Stimulated activated naive CD4-positive, alpha-beta T cell (primary cell): ENCODE measurements at places on chromosomes 7 and 10.

DNA sequence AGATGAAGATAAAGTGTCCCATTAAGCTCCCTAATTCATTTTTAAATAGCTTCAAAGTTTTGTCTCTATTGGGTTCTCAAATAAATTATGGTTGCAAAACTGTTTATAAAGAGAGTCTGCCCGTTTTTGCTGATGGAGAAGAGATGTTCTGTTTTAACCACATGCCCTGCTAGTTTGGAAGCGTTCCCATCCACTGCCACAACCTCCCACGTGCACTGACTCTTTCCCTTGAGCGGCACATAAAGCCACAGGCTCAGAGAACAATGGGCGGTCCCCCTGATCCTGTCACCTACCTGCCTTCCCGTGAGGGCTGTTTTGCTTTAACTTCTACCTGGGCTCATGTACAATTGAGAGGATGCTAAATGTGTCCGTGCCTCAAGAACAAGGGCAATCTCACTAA, 65.5 kb downstream of the CPVL start:
- no peak for DNase-seq

DNA sequence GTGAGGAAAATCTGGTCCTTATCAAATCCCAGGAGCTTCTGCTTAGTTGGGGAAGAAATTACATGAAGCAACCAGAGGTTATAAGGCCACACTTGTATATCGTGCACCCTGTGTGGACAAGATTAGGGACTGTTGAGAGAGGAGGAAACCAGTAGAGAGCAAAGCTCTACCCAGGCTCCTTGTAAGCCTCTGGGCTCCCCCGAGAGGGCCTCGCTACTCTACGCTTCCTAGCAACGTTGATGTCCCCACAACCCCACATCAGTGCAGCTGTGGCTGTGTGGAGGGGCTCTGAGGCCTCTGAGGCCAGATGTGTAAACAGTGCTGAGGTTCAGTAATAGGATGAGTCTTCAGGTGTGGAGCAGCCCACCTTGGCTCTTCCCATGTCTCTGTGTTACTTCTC, 16.0 kb downstream of the HIF1AN start:
- DNase-seq = no peak

GRCh38 chr10:98422182-98422581, 7.2 kb upstream of the PYROXD2 start:
- no peak for DNase-seq

- DNase-seq = no peak
These were observed 145.9 kb downstream of the NRCAM start for GRCh38 chr7:108310351-108310750.

DNA sequence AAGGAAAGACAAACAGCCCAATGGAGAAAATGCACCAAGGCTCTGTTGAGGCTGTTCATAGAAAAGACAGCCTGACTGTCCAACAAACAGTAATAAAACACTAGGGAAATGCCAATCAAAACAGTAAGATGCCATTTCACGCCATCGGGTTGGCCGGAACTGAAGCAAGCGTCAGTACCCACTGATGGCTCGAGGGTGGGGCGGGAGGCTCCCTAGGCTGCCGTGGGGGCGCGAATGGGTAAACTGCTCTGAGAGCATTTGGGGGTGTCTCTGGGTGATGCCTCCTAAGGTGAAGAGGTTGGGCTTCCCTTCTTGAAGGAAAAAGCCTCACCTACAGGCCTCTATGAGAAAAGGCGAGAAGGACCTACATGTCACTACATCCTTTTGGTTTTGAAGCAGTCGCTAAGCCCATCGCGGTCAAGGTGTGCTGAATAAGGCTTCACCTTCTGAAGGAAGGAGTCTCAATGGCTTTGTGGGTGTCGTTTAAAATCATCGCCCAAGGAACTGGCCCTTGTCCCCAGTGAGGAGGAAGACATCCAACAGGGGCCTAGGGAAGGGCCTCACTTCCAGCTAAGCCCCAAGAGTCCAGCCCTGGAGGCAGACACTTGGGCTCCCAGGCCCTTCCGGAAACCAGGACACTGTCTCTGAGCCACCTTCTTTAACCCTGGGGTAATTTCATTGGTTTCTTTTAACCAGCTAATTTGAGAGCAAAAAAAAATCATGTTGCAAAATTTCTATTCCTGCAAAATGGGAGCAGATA, 98.5 kb upstream of the PPP2R2D start:
- no peak for DNase-seq

DNA sequence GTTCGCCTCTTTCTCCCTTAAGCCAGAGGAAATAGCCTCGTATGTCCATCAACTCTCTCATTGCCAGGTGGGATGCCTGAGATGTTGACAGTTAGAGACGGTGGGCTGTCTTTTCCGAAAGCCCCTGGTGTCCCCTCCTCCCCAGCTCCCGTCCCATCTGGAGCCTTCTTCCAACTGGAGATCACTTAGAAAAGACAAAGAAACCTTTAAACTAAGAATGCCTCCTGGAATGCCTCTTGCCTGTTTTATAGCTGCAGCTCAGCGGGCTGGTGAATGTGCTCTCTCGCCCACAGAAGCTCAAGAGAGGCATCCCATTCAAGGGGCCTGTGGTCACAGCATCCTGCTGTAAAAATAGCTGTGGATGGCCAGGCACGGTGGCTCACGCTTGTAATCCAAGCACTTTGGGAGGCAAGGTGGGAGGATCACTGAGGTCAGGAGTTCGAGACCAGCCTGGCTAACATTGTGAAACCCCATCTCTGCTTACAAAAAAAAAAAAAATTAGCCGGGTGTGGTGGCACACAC, 5.2 kb upstream of the MYL10 start:
- no peak for DNase-seq

- DNase-seq = no peak
These were observed 230.1 kb upstream of the PRPS1L1 start for GRCh38 chr7:18257711-18258110.

GRCh38 chr10:62022830-62023229, 121.3 kb downstream of the ARID5B start:
- no peak for DNase-seq

DNA sequence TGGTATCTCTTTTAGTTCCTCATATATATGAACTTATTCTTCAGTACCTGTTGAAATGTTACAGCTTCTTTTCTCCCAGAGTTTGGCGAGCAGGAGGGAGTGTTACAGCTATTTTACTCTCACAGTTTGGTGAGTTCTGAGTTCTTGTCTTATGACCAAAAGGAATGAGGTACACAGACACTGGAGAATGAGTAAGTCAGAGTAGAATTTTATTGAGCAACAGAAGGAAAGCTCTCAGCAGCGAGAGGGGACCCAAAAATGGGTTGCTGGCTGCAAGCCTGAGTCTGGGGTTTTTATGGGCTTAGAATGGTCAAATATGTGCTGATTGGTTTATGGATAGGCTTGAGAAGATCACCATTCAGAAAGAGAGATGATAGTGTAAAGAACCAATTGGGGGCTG, 175.2 kb downstream of the CDK14 start:
- no peak for DNase-seq
